NCI-H1694 (cell line): ENCODE measurements at places on chromosomes 6 and 20.

DNA sequence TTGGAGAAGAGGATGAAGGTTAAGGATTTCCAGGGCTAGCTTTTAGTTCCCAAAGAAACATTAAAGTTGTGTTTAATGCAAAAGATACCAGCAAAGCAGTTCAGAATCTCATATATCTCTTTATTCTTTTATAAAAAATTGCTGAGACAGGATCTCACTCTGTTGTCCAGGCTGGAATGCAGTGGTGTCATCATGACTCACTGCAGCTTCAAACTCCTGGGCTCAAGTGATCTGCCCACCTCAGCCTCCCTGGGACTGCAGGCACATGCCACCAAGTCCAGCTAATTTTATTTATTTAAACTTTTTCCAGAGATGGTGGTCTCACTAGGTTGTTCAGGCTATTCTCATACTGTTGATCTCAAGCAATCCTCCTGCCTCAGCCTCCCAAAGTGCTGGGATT, 41.1 kb upstream of the CAP2 start:
- no peak for DNase-seq

DNA sequence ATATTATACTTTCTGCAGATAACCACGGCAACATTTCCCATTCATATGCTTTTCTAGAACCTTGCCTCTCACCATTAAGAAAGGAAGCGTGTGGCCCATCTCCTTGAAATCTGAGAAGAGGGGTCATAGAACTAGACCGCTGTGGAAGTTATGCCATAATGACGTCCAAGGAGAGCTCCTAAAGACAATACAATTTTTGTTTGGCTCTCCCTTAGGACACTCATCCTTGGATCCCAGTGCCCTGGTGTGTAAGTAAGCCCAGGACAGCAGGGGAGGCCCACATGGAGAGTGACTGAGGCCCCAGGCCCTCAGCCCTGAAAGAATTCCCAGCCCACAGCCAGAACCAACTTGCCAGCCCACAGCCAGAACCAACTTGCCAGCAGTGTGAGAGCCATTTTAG, 379.6 kb downstream of the FOXA2 start:
- no peak for DNase-seq

GRCh38 chr6:12083763-12084162, 71.7 kb downstream of the HIVEP1 start:
- no peak for DNase-seq

DNA sequence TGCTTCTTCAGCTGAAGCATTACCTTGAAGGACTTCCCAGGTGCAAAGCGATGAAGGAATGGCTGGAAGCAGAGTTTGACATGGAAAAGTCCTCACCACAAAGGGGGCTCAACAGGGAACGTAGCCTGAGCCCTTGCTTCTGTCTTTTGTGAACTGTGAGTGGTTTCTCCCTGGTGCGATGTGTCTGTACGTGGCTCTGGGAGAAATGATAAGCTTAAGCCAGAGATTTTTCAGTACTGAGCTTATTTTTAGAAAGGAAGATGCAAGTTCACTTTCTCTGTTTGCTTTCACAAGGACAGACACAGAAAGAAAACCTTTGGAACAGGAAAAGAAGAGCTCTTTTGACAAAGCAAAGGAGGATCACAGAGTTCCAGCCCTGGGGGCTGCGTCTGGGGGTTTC, 79.4 kb downstream of the DACT2 start:
- no peak for DNase-seq

GRCh38 chr6:55255113-55255512, 72.2 kb upstream of the GFRAL start:
- no peak for DNase-seq

GRCh38 chr20:13492001-13492481, 146.7 kb downstream of the TASP1 start:
- DNase-seq: no peak

- no peak for DNase-seq
Measured at GRCh38 chr6:164856138-164856537, 453.3 kb downstream of the C6orf118 start.

DNA sequence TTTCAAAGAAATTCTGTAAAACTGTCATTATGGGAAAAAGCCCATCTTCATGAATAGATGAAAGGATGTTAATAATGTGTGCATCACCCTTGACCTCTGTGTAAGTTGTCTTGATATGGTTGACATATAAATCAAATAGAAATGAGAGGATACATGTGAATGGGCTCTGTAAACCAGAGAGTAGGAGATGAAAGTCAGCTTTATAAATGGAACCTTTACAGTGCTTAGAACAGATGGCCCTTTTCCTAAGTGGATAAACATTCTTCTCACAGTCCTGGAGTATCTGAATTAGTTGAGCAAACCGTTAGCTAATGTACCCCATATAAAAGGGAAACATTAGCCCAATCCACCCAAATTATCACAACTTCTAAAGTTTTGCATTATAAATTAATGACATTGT, 57.5 kb downstream of the MYLK4 start:
- peak; percentile 11 for DNase-seq

DNA sequence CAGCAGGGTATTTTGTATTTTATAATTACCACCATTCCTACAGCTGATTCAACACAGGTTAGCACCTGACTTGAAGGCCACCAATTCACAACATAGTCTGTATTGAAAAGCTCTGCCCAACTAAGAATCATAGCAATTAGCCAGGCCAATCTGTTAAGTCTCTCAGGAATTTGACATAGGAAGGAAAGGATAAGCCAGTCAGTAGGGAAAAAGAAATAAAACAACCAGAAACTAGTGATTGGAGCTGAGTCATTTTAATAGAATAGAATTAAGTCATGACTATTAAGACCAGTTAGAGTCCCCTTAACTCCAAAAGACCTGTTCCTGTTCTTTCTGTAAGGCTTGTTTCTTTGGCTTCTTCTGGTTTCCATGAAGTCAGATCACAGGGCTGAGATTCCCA, 8.1 kb downstream of the RANBP9 start:
- no peak for DNase-seq

DNA sequence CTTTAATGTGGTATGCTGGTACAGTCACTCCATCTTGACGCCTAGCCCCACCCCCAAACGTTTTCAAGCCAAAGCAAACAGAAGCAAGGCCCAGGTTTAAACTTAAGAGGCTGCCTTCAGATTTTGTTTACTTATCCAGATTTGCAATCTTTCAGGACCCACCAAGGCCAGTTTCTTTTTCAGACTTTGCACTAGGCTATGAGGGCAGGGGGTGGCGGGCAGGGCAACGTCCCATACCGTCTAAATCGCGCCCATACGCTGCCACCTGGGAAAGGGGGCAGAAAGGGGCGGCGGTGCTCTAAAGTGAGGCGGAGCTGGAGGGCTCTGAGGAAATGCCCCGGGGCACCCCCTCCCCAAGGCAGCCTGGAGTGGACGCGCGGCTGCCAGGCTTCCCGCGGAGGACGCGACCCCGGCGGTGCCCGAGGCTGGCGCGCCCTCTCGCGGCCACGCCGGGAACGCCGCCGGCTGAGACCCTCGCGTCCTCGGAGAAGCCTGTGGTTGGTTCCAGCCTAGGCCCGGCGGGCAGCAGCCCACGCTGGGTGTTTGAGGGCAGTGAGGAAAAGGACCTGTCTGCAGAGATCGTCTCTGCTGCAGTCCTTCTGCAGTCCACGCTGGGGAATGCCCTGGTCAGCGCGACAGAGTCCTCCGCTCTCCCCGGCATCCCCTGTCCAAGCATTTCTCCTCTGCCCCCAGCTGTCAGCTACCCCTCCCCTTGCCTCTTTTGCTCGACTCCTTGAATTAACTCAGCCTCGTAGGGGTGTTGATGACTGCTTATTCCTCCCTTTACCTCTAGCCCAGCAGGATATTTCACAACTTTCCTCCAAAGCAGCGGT, 129.2 kb upstream of the PRND start:
- no peak for DNase-seq

- no peak for DNase-seq
Measured at GRCh38 chr20:25136643-25137559, 55.0 kb upstream of the VSX1 start.

- no peak for DNase-seq
Measured at GRCh38 chr6:54107470-54108090, 3.7 kb upstream of the MLIP start.

- peak; percentile 50 for DNase-seq
Measured at GRCh38 chr6:15386756-15387112, 140.9 kb downstream of the JARID2 start.

DNA sequence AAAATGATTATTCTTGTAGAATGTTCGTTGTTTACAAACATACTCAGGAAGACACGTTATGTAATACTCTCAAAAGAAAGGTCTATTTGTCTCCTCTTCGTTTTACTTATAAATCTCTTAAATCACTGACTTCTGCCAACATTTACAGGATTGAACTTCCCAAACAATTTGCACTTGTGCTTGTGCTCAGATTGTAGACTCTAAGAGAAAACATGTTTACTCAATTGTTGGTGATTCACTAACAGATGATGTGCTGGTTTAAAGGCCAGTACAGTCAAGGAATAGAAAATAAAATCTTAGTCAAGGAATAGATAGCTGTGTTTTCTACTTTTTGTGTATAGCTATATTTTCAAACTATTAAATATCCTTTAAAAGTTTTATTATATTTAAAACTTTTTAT, 172.8 kb downstream of the GJA1 start:
- DNase-seq: no peak

GRCh38 chr6:22544476-22544875, 24.9 kb upstream of the HDGFL1 start:
- no peak for DNase-seq

DNA sequence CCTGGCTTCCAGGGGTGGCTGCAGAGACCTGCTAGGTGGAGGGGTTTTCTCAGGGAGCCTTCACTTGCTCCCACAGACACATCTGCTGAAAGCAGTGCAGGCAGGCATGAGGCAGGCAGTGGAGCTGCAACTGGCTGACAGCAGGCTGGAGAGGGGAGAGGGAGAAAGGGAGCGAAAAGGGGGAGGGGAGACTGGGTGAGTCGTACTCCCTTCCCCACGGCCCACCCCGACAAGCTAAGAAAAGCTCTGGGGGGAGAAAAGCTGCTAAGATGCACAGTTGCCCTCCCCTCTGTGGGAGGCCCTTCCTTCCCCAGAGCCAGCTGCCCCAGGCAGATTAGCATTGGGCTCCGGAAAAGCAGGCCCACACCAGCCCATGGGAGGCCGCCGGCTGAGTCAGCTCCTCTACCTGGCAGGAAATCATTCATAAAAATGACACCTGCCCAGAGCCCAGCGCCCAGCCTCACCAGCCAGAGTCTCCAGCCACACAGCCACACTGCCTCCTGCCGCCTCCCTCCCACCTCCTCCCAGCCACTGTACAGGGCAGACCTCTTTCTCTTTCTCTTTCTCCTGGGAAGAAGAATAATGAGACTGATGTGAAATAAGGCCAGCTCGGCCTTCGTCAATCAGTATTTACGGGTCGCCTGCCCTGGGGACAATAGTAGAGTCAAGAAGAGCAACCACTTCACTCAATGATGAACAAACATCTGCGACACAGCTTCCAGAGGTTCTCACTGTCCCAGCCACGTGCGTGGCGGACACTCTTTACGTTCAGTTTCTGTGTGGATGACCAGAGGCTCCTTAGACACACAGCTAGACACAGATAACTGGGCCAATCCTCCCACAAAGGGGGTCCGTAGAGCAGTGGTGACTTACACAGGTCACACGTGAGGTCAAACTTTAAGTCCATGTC, 7.7 kb upstream of the C20orf203 start:
- DNase-seq: peak; percentile 21

GRCh38 chr6:13673368-13673767, 38.3 kb downstream of the RANBP9 start:
- DNase-seq: no peak

- peak; percentile 47 for DNase-seq
Measured at GRCh38 chr6:30357678-30358540, 13.0 kb downstream of the RPP21 start.

DNA sequence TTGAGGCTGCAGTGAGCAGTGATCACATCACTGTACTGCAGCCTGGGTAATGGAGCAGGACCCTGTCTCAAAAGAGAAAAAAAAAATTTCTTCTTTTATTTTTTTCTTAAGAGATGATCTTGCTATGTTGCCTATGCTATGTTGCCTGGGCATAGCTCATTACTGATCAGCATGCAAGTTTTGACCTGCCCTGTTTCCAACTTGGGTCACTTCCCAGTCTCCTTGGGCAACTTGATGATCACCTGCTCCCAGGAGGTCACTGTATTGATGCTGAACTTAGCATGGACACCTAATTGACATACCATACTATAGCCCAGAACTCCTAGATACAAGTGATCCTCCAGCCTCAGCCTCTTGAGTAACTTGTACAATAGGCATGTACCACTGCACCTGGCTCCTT, 30.7 kb upstream of the NANP start:
- no peak for DNase-seq

DNA sequence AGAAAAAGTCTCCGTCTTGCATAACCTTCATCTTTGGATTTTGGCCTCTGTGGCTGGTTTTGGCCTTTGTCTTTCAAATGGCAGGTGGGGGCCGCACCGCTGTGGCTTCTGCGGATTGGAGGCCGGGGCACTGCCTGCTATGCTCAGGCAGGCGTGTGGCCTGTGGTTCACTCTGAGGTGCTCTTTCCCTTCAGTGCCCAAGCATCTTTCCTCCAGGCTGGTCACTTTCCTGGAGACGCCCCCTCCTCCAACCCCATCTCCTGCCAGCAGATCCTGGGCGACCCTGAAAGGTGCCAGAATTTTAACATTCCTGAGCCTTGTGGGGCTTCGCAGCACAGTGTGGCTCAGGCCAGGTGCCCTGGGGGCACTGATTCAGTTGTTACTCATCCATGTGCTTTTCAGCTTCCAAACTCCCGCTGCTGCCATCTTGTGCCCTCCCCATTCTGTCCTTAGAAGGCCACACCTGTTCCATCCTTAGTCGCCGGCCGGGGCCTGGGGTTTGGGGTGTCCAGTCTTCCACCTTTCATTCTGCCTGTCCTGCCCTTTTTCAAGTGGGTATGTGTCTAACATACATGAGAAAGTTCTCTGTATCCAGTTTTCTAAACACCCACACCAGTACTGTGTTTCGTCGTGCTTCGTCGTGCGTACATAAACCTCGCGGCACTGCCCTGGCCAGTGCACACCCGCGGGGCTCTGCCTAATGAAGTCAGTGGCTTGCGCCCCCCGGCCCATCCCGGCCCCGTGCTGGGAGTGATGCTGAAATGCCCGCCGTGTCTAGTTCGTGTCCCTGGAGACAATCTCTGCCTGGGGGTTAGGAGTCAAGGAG, 12.1 kb downstream of the SS18L1 start:
- no peak for DNase-seq

- DNase-seq: no peak
Measured at GRCh38 chr6:140827593-140827992, 1305.1 kb upstream of the GJE1 start.

DNA sequence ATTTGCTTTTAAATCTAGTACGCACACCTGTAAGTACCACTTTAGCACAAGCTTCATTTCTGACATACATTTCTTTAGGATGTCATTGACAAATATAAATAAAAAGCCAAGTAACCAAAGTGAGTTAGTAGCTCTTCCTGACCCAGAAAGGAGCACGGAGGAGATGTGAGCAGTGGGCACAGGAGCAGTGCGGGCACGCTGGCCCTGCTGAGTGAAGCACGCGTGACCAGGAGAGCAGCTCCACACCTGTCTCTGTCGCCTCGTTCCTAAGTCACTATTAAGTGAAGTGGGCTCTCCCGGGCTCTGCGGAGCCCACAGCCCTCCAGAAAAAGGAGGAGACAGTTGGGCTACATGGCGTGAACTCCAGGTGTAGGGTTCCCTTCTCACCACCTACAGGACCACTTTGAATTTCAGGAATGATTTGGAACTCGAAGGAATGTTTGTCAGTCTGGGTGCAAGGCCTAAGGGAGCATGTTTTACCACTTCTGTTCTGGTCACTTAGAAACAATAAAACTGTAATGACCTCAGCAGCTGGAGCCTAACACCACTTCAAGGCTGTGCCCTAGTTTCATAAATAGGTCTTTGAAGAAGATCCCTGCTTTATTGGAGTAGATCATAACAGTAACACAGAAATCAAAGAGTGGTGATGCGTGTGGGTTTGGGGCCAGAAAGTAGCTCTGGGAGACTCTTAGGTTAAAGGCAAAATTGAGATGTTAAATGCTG, 95.9 kb downstream of the FAM120B start:
- DNase-seq: no peak

GRCh38 chr6:140784573-140784972, 1348.2 kb upstream of the GJE1 start:
- DNase-seq: no peak
